CD4-positive, alpha-beta T cell treated with Interleukin-15 for 4 hours (primary cell): ENCODE measurements at places on chromosomes 2 and 18.

DNA sequence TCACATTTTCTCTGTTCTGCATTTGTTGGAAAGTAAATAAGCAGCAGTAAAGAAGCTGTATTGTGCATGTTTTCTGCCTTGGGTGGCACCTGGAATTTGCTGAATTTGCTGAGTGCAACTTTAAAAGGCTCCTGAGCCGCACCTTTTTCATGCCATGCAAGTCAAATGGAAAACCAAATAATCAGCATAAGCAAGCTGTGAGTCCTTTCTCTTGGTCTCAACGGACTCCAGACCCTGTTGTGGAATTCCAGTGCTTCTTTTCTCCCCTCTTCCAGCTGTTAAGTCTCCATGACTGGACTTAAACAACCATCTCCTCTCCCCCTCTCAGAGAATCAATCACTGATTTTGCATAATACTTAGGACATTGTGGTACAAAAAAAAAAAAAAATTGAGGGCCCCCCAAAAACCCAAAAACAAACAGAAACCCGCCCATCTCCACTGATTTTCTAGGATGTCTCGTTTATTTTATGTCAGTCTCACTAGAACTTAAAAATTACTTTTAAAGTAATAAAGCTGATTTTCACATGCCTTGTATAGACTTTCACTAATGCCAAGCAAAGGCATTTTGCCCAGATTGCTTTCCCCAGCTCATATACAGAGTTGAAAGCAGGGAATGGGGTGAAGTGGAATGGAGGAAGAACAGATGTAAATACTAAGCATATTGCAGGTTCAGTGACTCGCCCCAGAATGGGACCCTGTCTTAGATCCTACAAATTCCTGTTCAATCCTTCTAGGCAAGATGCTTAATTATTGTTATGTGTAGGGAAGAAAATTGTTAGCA lies 5.1 kb upstream of the CETN1 start:
- no peak for DNase-seq

- DNase-seq = no peak
Measured at GRCh38 chr2:33796511-33796910, 197.4 kb upstream of the FAM98A start.

- peak; percentile 42 for DNase-seq
Measured at GRCh38 chr2:96315400-96316071, 9.6 kb upstream of the ITPRIPL1 start.

DNA sequence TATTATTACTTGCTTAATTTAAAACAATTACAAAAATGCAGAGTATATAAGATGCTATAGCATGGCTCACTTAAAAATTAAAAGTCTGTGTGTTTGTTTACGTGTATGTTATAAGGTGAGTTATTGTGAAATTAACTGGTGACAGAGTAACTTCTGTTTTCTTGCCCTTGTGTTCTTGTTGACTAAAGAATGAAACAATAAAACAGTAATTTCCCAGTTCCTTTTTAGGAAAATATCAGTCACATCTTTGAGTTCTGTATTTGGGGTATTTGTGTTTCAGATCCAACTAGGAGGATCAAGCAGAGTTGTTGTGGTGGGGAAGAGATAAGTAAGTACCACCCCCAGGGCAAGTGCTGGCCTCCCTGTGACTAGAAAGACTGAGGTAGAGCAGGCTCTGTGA lies 143.6 kb downstream of the CCDC148 start:
- no peak for DNase-seq

DNA sequence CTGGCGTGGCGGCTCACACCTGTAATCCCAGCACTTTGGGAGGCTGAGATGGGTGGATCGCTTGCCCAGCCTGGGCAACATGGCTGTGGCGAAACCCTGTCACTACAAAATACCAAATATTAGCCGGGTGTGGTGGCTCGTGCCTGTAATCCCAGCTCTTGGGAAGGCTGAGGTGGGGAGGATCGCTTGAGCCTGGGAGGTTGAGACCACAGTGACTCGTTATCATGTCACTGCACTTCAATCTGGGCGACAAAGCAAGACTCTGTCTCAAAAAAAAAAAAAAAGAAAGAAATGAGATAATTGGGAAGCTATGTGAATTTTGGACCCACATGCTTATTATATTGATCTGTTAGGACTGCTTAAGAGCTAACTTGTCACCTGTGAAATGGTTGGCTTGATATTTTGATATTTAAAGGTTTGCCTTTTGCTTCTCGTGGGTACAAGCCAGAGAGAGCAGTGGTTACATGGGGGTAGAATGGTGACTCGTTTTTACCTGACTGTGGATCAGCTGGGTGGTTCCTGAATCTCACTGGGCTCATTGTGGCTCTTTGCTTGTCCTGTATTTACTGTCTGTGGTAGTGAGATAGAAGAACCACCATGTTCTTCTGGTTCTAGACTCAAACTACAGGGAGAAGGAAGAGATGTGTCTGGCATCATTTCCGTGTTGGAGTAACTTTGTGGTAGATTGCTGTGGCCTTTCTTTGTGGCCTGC lies 28.9 kb downstream of the ZNF532 start:
- DNase-seq = no peak

- DNase-seq = no peak
Measured at GRCh38 chr2:228949831-228950230, 321.3 kb downstream of the PID1 start.

DNA sequence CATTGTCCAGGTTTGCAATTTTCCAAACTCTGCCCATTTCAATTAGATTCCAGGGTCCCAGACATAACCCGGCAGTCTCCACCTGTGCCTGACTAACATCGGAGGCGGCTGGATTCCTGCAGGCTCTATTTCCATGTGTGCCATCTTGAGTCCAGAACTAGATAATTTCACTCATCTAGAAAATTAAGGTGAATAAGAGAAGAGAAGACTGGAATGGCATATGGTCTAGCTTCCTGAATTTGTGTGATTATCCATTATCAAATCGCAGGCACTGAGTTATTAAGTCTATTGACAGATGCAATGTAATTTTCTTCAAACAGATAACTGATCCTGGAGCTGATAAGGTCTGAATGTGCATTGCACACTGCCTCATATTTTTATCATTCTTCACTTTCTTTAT lies 305.2 kb downstream of the ETAA1 start:
- no peak for DNase-seq

- no peak for DNase-seq
Measured at GRCh38 chr2:70019096-70019495, 57.7 kb upstream of the ASPRV1 start.

DNA sequence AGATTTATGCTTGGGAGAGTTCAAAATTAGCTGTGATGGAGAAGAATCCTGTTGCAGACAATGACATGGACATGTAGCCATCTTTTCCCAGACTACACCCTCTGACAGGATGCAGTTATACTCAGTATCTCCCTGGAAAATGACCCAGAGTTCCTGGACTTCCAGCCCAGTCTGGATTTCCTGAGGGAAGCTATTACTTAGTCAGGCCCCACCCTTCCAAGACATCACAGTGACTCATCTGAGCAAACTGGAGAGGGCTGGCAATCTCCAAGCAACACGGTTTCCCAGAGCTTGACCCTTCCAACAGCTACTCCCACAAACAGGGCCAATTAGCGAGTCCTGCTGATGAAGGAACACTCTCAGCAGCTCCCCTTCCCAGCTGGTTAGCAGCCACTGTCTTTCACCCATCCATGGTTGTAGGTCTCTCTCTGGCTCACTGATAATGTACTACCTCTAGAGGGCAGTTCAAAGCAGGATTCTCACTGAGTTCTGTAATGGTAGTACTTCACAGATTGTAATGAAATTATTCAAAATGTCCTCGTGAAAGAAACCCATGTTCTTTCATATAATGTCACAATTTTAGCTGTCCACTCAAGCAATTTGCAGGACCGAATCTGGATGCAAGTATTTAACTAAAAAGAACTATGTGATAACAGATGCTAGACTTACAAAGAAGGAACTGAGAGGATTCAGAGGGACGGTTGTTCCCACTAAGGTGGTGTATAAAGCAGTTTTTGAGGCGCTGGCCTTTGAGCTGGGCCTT lies 110.2 kb downstream of the MDH1 start:
- DNase-seq = peak; percentile 45

DNA sequence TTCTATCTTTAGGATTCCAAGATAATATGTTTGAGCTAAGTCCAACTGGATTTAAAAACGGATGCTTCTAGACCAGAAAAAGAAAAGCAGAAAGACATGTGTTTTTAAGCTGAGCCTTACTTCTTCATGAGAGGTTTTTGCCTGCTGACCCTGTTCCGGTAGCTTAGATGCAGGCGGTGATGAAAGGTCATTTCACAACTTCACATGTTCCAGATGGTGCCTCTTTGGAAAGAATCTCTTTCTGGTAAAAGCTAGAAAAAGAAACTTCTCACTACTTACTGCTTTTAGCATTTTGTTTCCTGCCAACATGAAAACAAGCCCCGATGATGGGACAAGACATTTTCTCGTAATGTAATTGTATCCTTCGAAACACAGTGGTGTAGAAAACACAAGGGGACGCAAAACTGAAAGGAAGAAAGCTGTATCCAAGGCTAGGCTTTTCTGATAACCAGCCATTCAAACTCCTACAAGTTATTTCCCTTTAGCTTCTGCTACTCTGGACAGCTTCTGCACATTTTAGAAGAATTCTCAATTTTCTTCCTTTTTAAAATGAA lies 407.3 kb upstream of the LYPD1 start:
- DNase-seq = no peak

- no peak for DNase-seq
Measured at GRCh38 chr2:111222204-111222866, 101.6 kb downstream of the BCL2L11 start.

DNA sequence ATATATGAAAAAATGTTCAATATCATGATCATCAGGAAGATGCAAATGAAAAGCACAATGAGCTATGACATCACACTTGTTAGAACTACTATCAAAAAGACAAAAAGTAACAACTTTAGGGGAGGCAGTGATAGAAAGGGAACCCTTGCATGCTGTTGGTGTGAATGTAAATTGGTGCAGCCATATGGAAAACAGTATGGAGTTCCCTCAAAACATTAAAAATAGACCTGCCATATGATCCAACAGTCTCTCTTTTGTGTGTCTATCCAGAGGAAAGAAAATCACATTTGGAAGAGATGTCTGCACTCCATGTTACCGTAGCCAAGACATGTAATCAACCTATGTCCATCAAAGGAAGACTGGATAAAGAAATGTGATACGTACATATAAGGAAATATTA lies 92.3 kb upstream of the ALKAL2 start:
- DNase-seq = no peak

DNA sequence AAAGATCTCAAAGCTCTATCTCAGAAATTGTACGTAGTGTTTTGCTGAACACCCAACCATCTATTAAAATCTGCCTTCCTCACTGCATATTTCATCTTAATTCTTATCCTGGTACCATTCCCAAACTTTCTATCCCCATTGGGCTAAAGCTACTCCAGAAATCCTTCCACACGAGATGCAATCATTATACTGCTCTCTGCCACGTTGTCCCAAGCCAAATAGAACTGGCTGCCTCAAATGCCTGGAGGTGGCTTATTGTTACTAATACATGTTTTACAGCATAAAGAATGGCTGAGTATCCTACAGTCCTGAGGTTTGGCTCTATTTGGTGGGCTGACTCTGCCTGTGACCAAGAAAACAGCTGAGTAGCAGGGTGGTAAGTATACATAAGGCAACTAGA lies 306.0 kb upstream of the ACVR2A start:
- DNase-seq = no peak

- DNase-seq = no peak
Measured at GRCh38 chr2:54496920-54497319, 40.8 kb downstream of the SPTBN1 start.

- DNase-seq = no peak
Measured at GRCh38 chr2:219001577-219002394, 8.6 kb upstream of the CRYBA2 start.

- DNase-seq = no peak
Measured at GRCh38 chr2:15614545-15615300, 23.1 kb downstream of the DDX1 start.

GRCh38 chr18:50044402-50044801 lies 150.5 kb downstream of the MYO5B start:
- no peak for DNase-seq

DNA sequence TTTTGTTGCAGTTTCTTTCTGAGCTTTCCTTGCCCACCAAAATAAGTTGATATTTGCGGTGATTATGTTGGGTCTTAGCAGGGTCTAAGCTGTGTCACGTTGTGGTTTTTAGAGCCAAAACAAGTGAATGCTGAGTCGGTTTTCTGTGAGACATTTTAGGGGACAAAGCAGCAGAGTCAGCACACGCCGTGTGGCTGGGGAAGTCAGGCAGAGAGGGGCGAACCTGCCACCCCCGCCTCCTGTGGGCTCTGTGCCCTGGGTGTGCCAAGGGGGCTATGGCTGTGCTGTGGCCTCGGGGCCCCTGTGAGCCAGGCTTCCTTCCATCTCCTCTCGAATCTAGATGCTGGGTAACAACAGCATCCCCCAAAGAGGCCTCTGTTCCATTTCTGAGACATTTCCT lies 30.8 kb upstream of the TMEM87B start:
- DNase-seq = no peak

DNA sequence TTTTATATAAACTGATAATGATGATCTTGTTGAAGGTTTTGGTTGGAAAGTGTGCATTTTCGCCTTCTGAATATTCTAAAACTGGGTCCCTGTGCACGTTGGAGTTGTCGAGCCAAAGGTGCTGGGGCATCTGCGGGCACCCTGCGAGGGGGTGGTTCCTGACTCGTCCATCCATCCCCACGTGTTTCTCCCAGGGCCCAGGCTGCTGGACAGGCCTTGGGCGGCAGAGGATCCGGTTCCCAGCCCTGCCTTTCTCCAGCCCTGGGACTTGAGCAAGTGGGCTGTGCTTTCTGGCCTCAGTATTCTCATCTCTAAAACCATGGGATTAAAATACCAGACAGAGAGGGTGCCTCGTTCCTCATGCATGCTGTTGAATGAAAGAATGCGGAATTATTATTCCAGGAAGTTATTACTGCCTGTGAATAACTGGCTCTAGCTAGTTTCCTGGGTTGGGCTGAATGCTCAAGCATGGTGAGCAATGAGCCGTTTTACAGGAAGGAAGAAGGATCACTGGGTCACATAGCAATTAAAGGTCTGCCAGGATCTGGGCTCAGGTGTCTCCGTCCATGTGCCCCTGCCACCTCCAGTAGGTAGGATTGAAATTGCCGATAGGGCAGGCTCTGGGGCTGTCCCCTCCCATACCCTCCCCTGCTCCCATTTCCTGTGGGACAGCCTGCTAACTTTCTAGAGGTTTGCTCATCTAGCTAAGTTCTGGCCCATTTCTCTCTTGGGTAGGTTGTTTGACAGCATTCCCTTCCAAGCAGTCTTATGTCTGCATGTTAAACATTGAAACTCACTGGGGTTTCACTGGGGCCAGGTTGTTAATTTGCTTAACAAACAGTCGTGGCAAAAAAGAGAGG lies 77.2 kb upstream of the HS6ST1 start:
- no peak for DNase-seq

GRCh38 chr2:227248876-227249275 lies 76.2 kb upstream of the MFF start:
- DNase-seq = no peak

DNA sequence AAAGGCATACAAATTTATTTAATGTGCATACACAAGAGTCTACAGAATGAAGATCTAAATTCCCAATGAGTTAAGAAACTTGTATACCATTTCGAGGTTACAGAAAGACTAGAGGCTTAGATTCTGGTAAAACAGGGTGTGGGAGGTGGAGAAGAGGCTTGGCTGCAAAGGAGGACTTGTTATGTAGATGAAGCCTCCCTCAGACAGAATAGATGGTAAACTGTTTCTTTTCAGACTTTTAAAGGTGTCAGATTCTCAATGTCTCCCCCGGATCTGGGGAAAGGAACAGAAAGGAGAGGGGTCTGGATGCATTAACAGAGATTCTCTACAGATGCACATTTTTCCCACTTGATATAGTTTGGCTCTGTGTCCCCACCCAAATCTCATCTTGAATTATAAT lies 126.0 kb downstream of the ST6GAL2 start:
- DNase-seq = no peak

- no peak for DNase-seq
Measured at GRCh38 chr2:207088276-207088675, 77.5 kb downstream of the KLF7 start.
